ENCODE measurements at places on chromosomes 4 and X. TPM values are rescaled to one million over a fixed set of nuclear protein-coding genes. Genes with fewer than 3 reads are reported as not detected.

- no peak for DNase-seq
Measured at GRCh38 chrX:112641449-112641848, 38.3 kb downstream of the LHFPL1 start.

DNA sequence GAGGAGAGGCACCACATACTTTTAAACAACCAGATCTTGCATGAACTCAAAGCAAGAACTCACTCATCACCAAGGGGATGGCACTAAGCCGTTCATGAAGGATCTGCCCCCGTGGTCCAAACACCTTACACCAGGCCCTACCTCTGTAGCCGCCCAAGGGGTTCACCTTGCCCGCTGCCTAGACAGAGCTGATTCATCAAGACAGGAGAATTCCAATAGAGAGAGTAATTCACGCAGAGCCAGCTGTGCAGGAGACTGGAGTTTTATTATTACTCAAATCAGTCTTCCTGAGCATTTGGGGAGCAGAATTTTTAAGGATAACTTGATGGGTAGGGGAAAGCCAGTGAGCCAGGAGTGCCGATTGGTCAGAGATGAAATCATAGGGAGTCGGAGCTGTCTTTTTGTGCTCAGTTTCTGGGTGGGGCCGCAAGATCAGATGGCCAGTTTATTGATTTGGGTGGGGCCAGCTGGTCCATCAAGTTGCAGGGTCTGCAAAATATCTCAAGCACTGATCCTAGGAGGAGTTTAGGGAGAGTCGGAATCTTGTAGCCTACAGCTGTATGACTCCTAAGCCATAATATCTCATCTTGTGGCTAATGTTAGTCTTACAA is 364.7 kb downstream of the PCDH7 start:
- no peak for DNase-seq

- DNase-seq: no peak
Measured at GRCh38 chr4:14653338-14653737, 348.9 kb upstream of the CPEB2 start.

MAGEC1 gene
- not detected for total RNA-seq

Data from IMR-90 (cell line).